Ascending aorta (tissue), 2 donors: ENCODE measurements at places on chromosomes 5 and 9.

DNA sequence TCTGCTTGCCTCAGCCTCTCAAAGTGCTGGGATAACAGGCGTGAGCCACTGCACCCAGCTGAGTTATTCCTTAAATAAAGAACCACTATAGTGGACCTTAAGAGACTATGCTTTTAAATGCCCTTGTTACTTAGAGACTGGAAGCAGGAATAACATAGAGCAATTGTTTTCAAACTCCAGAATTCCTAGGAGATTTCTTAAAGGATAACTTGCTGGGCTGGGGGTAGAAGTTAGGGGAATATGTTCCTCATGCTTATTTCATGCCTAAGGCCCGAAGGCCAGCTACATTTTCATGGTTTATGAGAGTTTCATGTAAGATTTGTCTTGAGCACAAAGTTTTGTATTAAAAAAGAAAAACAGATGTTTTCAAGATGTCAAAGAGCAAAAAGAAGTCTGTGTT is 48.2 kb downstream of the CSNK1A1 start:
- no peak overlapping the region for H3K27ac ChIP-seq
- H3K4me3 ChIP-seq = no peak overlapping the region
- H3K27me3 ChIP-seq = no peaks in the 10 kb centered on the region
- no peaks in the 10 kb centered on the region for H3K4me1 ChIP-seq

GRCh38 chr9:70581955-70582350 is 167.5 kb upstream of the KLF9 start:
- no peak overlapping the region for H3K4me3 ChIP-seq
- no peaks in the 10 kb centered on the region for H3K36me3 ChIP-seq
- H3K27ac ChIP-seq = no peak overlapping the region
- peaks cover 8% of the 10 kb centered on the region for H3K4me1 ChIP-seq
- no peaks in the 10 kb centered on the region for H3K27me3 ChIP-seq

DNA sequence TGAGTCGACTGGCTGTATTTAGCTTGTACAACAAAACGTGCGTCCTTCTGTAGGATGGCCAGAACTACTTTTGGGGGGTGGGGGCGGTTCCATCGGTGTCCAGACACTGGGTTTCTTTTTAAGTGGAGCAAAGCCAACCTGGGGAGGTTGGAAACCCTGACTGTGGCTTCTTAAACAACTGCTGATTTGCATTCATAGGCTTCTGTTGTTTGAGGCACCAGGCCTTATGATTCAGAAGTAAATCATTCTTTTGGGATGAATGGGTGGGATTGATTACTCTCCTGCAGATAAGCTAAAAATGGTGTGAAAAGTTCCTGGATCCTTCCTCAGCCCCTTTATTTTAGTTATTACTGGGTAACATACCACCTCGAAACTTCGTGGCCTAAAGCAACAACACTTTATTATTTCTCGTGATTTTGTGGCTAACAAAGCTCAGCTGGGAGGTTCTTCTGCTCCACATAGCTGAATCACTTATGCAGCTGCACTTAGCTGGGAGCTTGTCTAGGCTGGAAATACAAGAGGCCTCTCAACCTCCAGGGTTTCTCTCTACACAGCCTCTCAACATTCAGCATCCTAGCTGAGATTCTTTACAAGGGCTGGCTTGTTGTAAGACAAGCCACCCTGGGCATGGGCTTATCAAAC is 12.2 kb upstream of the SMIM32 start:
- no peaks in the 10 kb centered on the region for H3K4me1 ChIP-seq
- no peaks in the 10 kb centered on the region for H3K27me3 ChIP-seq
- no peak overlapping the region for H3K4me3 ChIP-seq
- no peak for DNase-seq
- H3K36me3 ChIP-seq = no peaks in the 10 kb centered on the region

GRCh38 chr5:5752844-5753243 is 330.4 kb downstream of the ICE1 start:
- no peaks in the 10 kb centered on the region for H3K4me1 ChIP-seq
- no peaks in the 10 kb centered on the region for H3K27me3 ChIP-seq
- no peak overlapping the region for H3K4me3 ChIP-seq
- H3K36me3 ChIP-seq = no peaks in the 10 kb centered on the region
- no peak for DNase-seq

- no peaks in the 10 kb centered on the region for H3K27me3 ChIP-seq
- peak; percentile 24 for DNase-seq
- no peaks in the 10 kb centered on the region for H3K36me3 ChIP-seq
- no peak overlapping the region for H3K27ac ChIP-seq
Measured at GRCh38 chr9:136882109-136882946, 4.0 kb upstream of the TRAF2 start.

DNA sequence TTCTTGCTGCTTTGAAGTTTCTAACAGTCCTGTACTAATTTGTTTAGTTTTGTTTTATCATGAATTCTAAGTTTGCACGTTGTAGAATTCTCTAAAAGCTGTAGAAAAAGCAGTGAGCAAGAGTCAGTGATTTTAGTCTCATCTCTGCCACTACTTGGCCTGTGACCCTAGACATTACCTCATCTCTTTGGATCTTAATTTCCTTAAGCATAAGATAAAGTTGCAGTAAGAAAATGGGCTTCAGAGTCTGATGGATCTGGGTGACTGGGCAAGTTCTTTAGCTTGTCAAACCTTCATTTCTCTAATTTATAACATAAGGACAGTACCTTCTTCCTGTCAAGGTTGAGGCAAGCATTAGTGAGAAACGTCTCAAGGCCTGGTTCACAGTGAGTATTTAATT is 247.9 kb downstream of the DMRT2 start:
- H3K4me3 ChIP-seq = no peak overlapping the region
- no peaks in the 10 kb centered on the region for H3K36me3 ChIP-seq
- no peak for DNase-seq
- H3K27ac ChIP-seq = no peak overlapping the region

GRCh38 chr5:71974165-71974564 is 133.1 kb upstream of the MAP1B start:
- peak overlapping the region; percentile 64 for H3K27ac ChIP-seq
- H3K36me3 ChIP-seq = no peaks in the 10 kb centered on the region
- H3K4me1 ChIP-seq = peaks cover 9% of the 10 kb centered on the region
- no peak overlapping the region for H3K4me3 ChIP-seq

GRCh38 chr9:97892421-97892820 is 29.9 kb downstream of the TRMO start:
- DNase-seq = no peak
- no peak overlapping the region for H3K4me3 ChIP-seq
- no peaks in the 10 kb centered on the region for H3K4me1 ChIP-seq
- no peak overlapping the region for H3K27ac ChIP-seq
- peaks cover 8% of the 10 kb centered on the region for H3K36me3 ChIP-seq

GRCh38 chr5:135353952-135354721 is 44.9 kb downstream of the MACROH2A1 start:
- H3K36me3 ChIP-seq = peaks cover 23% of the 10 kb centered on the region
- no peak overlapping the region for H3K4me3 ChIP-seq
- H3K4me1 ChIP-seq = peaks cover 20% of the 10 kb centered on the region
- H3K27me3 ChIP-seq = no peaks in the 10 kb centered on the region
- H3K27ac ChIP-seq = no peak overlapping the region
- DNase-seq = no peak

DNA sequence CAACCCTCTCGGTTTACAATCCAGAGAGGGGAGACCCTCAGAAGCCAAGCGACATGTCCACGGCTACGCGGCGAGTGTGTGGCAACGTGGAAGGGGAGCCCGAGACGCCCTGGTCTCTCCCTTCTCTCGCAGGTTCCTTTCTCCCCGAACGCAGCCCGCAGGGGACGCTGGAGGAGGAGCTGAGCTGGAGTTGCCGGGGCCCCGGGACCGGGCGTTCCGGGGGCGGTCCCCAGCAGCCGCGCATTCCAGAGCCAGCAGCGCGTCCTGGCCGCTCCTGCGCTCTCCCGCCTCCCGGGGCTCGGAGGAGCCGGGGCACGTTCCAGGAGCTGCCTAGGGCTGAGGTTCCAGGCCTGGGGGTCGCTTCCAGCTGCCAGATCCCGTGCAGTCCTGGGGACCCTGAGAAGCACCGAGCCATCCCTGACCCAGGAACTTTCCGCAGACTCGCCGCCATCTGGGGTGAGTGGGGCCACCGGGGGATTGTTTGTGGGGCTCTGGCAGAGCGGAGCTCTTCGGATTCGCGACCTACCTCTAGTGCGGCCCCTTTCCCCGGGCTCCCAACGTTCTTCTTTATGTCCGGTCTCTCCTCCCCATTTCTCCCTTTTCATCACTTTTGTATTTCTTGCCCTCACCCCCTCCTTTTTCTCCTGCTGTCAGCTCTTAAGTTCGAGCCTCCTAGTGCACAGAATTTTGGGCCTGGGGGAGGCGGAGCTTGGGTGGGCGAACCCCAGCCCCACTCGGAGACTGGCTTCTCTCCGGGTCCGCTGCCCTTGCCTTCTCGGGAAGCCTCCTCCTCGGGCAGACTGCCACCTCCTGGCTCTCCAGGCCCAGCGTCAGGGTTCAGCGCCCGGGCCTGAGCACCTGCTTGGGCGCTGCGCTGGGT is at the start of gene SMIM3:
Gene SMIM3, plus strand, starts transcription at position 241 of the 880 bp plus-strand sequence. CDS start 16,684 bp downstream, outside the sequence.
- H3K4me3 ChIP-seq = peak within 1 kb of the TSS; percentile 88
- H3K27me3 ChIP-seq = no peaks in the 10 kb centered on the region
- H3K36me3 ChIP-seq = no peaks in the 10 kb centered on the region
- peak within 1 kb of the TSS; percentile 97 for H3K27ac ChIP-seq
- DNase-seq = peak; percentile 92
- H3K4me1 ChIP-seq = peaks cover 26% of the 10 kb centered on the region

DNA sequence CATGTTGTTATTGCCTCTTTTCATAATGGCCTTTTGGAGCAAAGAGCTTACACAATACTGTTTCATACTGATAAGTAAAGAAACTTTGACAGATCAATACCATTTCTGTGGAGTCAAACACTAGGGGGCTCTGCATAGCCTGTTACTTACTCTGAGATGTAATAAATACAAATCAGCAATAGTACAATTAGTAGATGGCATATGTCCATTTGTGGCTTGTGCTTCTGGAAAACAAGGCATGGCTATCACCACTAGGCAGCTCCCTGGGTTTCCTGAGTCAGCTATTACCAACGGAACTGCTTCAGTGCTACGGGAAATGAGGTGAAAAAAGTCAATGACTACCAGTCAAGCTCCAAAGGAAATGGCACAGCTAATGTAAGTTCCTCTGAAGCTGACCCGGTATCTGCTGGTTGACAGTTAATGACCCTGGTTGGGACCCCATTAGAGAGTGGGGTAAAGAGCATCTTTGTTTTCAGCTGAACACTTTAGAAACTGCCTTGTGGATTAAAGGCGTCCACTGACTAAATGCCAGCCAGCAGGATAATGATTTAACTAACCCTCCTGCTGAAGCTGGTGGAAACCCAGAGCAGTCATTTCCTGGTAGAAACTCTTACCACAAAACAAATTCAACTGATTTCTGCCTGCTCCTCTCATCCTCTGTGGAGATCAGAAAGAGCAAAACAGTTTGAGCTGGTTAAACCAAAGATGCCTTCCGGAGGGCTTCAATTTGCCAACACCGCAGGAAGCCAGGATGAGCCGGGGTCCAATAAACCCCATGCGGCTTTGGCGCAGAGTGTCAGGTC is 69.0 kb upstream of the FAM169A start:
- no peaks in the 10 kb centered on the region for H3K27me3 ChIP-seq
- DNase-seq = no peak
- no peaks in the 10 kb centered on the region for H3K36me3 ChIP-seq
- no peaks in the 10 kb centered on the region for H3K4me1 ChIP-seq

DNA sequence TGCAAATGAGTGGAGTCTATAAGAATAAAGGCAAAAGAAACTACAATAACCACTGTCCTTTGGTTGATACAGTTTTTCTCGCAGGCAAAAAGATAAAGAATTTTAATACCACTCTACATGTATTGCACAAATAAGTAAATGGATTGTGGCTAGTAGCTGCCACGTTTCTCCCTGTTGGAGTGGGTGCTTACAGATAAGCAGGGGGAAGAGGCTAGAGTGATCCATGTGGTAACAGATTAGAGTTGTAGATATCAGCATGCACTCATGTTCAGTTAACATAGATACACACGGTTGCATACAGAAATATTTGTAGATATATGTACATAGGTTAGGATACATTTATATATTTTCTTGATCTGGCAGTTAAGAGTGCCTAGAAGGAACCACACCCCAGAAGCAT is 179.5 kb downstream of the ARHGEF28 start:
- no peak overlapping the region for H3K4me3 ChIP-seq
- no peaks in the 10 kb centered on the region for H3K4me1 ChIP-seq
- no peak for DNase-seq
- no peak overlapping the region for H3K27ac ChIP-seq
- H3K36me3 ChIP-seq = no peaks in the 10 kb centered on the region

DNA sequence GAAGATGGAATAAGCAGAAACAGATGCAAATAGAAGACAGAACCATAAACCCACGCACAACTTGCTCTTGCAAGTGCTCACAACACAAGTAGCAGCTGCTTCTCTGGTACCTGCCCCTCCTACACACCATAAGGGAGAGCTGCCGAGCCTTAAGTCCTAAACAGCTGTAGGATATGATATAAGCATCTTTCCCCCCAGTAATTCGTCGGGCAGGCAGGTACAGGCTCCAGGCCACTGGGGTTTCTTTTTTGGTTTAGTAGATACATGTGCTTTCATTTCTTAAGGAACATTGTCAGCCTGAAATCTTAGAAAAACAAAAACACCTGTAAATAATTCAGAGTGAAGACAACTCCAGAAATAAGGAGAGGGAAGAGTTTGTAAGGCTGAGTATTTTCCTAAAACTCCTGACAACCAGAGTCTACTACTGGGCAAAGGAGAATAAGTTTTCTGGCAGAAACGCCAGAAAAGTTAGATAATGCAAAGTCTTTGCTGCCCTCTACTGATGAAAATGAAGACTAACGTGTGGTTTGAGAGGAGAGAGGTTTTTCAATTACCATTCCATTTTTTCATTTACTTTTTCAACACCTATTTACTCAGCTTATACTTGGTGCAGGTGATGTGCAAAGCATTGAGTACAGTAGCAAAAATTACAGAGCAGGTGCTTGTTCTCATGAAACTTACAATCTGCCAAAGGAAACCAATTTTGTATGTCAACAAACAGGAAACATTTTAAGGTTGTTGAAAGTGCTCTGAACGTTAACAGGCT is 20.1 kb upstream of the TCERG1 start:
- H3K27ac ChIP-seq = no peak overlapping the region
- no peaks in the 10 kb centered on the region for H3K27me3 ChIP-seq
- no peak for DNase-seq
- no peaks in the 10 kb centered on the region for H3K4me1 ChIP-seq

DNA sequence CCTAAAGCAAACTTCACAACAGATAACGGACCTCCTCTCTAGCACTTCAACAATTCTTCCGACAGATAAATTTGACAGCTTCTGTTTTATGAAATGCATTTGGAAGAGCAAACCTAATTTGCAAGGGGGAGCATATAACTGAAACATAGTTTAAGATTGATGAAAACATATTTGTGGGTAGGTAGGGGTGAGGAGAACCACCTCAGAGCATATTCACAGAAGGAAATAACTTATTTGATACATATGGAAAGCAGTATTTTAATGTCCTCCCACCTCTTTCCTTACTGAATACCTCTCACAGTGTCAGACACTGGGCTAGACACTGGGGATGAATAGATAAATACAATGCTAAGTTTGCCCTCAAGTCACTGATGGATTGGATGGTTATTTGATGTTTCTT is 384.8 kb downstream of the MAT2B start:
- H3K36me3 ChIP-seq = no peaks in the 10 kb centered on the region
- H3K4me1 ChIP-seq = no peaks in the 10 kb centered on the region
- H3K27me3 ChIP-seq = no peaks in the 10 kb centered on the region
- DNase-seq = no peak
